ENCODE measurements at places on chromosomes 13 and 19. TPM values are rescaled to one million over a fixed set of nuclear protein-coding genes. Genes with fewer than 3 reads are reported as not detected.
A peak's percentile ranks its signal among the peaks of the same experiment; 100 is the strongest.

URAD gene
- 40.7 TPM for total RNA-seq

PSG7 gene
- not detected for total RNA-seq

C19orf81 gene
- total RNA-seq = not detected

PODNL1 gene
- total RNA-seq = 4.1 TPM

FBXO17 gene
- total RNA-seq = 1.9 TPM

DNA sequence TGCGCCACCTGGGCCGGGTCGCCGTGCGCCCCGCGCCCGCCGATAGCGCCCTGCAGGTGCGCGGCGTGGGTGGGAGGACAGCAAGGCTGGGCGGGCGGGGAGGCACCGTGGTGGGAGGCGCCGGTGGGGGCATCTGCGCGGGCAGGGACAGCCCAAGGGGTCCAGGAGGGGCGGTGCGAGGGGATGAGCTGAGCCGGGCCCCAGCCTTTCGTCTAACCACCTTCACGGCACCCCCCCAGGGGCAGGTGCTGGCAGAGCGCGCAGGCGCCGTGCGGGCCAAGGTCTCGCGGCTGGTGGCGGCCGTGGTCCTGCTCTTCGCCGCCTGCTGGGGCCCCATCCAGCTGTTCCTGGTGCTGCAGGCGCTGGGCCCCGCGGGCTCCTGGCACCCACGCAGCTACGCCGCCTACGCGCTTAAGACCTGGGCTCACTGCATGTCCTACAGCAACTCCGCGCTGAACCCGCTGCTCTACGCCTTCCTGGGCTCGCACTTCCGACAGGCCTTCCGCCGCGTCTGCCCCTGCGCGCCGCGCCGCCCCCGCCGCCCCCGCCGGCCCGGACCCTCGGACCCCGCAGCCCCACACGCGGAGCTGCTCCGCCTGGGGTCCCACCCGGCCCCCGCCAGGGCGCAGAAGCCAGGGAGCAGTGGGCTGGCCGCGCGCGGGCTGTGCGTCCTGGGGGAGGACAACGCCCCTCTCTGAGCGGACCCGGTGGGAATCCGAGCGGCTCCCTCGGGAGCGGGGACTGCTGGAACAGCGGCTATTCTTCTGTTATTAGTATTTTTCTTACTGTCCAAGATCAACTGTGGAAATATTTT is 3.1 kb downstream of the KISS1R start:
- DNase-seq = no peak

DNA sequence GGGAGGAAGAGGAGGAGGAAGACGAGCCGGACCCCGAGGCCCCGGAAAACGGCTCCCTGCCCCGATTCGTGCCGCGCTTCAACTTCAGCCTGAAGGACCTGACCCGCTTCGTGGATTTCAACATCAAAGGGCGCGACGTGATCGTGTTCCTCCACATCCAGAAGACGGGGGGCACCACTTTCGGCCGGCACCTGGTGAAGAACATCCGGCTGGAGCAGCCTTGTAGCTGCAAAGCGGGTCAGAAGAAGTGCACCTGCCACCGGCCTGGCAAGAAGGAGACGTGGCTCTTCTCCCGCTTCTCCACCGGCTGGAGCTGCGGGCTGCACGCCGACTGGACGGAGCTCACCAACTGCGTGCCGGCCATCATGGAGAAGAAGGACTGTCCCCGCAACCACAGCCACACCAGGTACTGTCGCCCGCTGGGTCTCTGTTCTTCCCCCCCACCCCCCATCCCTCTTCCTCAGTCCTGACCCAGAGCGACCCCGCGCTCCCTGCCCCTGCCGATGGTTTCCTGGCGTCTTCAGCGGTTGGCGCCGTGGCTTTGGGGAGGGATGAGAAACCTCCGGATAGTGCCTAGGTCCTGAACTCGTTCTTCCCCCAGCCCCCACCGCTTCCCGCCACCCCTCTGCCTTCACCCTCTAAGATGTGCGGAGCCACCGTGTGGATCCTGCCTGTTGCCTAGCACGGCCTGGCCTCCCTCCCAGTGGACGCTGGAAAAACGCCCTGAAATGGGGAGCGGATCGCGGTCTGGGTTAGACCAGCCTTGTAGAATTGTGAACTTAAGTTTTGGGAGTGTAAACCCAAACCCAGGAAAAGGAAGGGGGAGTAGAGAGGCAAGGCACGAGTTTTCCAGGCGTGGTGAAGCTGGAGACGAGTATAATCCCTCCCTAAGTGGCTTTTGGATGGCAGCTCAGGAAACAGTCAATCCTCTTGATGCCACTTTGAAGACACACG is 1.5 kb downstream of the HS6ST3 start:
- no peak for DNase-seq

DNA sequence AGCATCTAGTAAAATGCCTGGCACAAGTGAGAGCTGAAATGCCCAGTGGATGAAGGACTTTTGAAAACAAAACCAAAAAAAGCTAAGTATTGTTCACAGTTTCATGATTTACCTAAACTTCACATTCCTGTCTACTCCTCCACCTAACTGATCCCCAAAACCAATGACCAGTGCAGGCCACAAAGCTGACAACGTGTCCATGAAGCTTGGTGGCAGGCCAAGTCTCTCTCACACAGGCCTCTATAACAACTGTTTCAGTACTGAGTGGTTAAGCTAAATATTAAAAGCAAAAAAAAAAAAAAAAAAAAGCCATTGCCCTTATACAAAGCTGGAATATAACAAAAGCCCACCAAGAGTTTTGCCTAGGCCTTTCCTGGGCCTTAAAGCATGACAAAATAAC is 36.4 kb downstream of the STK24 start:
- no peak for DNase-seq

DNA sequence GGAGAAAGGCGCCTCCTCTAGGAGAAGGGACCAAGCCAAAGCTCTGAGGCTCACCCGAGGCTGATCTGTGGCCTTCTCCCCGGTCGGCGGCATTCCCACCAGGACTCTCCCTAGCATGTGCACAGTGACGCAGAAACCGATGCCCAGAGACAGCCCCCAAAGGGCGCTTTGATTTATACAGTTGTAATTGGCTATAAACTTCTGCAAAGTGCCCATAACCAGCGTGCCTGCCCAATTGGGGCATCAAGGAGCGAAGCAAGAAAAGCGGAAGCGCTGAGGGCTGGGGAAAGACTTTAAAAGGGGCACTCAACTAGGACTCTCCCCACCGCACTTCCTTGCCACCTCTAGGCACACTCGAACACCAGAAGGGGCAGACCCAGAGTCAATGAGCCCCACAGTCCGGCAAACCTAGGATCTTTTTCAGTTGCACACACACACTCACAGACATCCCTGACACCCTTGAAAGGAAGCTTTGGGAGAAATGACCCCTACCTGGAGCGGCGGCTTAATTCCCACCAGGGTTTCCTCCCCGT is 1.8 kb downstream of the CDX2 start:
- DNase-seq = peak; percentile 66

- DNase-seq = peak; percentile 38
These were observed 6.1 kb upstream of the GGACT start for GRCh38 chr13:100594731-100595130.

DNA sequence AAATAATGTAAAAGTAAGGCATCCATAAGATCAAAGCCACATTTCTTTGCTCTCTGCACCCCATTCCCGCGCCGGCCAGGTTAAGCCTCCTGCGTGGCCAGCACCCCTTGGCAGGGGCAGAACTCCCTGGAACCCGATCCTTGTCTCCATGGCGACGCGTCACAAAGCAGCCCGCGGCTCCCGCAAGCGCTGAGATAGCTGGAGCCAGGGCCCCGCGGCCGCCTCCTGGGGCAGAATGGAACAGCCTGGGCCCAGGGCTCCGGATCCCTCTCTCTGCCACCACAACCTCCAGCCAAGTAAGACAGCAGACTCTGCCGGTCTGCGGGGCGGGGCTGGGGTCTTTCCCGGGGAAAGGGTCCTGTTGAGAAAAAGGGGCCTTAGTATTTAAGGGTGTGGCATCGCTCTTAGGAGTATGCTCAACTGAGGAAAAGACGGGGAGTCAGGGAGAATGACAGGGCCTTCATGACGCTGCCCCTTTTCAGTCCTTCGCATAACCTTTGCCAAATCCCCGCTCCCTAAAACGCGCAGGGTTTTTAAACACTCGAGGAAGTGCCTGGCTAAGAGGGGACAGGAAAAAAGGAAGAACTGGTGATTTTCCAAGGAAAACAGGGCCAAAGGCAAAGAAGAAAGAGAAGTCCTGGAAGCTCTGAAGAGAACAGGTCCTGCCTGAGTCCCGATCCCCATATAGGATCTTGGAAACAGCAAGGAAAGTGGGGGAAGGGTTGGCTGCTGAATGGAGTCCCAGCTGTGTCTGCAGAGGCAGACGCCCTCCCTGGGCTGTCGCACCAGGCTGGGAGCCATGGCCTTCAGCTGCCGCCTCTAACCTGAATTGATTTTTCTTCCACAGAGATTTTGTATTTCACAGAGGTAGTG is at the start of gene TEX26:
Gene TEX26, plus strand, starts transcription at position 176 of the 873 bp plus-strand sequence. Its CDS starts 60 bp downstream, at position 236.
- no peak for DNase-seq

GRCh38 chr19:23470873-23471545 is 75.7 kb upstream of the ZNF91 start:
- peak; percentile 41 for DNase-seq

DNA sequence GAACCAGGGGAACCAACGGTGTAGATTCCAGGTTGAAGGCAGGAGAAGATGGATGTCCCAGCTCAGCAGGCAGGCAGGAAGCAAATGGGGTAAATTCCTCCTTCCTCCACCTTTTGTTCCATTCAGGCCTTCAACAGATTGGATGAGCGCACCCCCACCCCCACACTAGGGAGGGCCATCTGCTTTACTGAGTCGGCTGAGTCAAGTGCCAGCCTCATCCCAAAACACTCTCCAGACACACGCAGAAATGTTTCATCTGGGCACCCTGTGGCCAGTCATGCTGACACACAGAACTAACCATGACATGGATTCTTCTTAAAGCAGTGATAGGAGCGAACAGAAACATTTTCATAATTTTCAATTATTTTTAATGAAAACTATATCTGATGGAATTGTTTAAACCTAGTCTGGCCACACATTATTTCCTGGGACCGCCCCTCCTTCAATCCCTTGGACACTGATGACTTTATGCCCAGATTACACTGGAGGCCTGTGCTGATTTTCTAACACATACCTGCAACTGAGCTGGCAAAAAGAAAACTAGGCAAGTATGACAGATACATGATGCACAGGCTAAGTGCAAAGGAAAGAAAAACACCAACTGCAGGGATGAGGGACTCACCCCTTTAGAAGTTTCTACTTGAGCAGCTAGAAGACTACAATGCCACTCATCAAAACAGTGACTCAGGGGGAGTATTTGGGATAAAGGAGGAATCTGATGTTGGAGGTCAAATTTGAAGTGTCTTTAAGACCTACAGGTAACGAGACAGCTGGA is 154.2 kb downstream of the TNFRSF19 start:
- no peak for DNase-seq

DNA sequence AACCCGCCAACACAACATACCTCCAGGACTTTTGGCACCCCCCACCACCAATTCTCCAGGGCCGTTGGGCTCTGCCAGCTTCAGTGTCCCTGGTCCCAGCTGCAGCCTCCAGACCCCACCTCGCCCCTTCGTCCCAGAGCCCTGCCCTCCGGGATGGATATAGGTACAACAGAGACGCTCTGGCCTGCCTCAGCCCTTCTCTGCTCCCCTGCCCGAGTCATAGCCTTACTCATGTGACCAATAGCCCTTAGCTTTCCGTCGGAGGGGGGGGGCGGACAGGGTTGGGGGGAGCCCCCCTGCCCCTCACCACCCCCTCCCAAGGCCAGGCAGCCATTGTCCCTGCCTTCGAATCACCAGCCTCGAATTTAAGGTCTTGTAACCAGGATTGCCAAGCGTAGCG is 70.8 kb upstream of the NFIC start:
- no peak for DNase-seq

GRCh38 chr19:46840498-46840942 is 10.1 kb downstream of the AP2S1 start:
- DNase-seq = no peak

DNA sequence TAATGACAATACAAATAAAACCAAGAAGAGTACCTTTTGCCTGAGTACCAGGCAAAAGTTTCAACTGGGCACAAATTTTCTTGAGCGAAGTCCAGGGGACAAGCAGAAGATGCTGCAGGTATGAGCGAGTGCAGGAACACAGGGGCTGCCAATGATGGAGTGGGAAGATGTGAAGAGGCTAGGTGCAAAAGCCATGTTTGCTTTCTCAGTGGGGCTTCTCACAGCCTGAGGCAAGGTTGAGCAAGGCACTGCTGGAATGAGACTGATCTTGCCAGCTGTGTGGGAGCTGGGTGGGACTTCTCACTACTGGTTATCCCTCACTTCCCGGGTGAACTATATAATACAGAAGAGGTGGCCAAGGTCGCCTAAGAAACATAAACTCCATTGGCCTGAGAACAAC is 1200.7 kb downstream of the SLITRK1 start:
- DNase-seq = no peak
